ENCODE measurements at places on chromosomes 12 and 14. TPM values are rescaled to one million over a fixed set of nuclear protein-coding genes. Genes with fewer than 3 reads are reported as not detected.

Gene IPO8
- 18.1 TPM for total RNA-seq

Gene VDR
- total RNA-seq: 3.5 TPM

Gene TPPP2
- not detected for total RNA-seq

Gene CDK2
- total RNA-seq: 50.8 TPM

Gene GPR135
- total RNA-seq: 0.79 TPM

Gene ASCL1
- not detected for total RNA-seq
